ENCODE measurements at places on chromosomes 2 and 18.

DNA sequence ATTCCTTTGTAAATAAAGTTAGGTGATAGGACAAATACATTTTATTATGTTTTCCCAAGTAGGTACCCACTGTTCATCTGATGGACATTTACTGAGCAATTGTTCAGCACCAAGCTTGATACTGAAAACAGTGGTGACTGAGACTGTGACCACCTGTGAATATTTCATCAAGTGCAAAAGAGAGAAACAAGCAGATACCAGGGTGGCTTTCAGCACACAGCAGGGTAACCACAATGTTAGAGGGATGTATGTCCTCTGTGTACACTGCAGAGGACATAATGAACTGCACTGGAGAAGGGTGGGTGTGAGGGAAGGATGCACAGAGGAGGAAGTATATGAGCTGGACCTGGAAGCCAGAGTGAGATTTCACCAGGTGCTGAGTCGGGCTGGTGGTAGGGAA is 411.8 kb downstream of the RAD51AP2 start:
- DNase-seq = no peak

GRCh38 chr2:45190481-45190942 is 181.3 kb upstream of the SIX2 start:
- DNase-seq = peak; percentile 62

DNA sequence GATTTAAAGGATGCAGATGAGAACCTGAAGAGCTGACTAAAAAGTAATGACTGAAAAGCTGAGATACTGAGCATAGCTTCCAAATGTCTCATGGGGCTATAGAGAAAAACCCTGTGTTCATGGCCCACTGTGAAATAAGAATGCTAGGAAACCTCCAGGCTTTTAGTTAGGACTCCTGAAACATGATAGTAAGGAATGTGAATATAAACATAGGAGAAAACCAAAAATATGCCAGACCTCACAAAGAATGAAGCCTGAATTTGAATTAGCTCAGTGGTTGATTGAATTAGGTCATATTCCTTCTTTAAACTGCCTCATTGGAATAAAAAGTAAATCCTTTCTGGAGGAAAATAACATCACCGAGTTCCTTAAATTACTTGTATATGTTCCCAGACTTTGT is 194.5 kb upstream of the NXPH2 start:
- DNase-seq = peak; percentile 63

- DNase-seq = no peak
Measured at GRCh38 chr2:23838996-23839395, 87.9 kb downstream of the ATAD2B start.

DNA sequence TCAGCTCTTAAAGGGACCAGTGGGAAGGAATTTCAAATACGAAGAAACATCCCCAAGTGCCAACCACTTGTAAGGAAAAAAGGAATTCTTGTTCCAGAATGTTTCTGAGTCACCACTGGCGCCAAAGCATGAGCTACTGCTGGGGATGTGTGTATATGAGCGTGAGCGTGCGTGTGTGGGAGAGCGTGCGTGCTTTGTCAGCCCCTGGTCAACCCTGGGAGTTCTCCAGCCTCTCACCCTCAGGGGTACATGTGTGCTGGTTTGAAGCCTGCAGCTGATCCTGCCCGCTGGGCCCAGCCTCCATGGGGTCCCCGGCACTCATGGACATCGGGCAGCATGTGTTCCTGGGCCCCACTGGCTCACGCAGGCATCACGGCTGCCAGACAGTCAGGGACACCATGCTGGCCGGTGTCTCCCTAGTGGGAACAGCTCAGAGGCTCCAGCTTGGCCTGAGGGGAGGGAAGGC is 17.1 kb downstream of the HS6ST1 start:
- DNase-seq = peak; percentile 47

- DNase-seq = peak; percentile 4
Measured at GRCh38 chr2:36253086-36253485, 102.5 kb upstream of the CRIM1 start.

DNA sequence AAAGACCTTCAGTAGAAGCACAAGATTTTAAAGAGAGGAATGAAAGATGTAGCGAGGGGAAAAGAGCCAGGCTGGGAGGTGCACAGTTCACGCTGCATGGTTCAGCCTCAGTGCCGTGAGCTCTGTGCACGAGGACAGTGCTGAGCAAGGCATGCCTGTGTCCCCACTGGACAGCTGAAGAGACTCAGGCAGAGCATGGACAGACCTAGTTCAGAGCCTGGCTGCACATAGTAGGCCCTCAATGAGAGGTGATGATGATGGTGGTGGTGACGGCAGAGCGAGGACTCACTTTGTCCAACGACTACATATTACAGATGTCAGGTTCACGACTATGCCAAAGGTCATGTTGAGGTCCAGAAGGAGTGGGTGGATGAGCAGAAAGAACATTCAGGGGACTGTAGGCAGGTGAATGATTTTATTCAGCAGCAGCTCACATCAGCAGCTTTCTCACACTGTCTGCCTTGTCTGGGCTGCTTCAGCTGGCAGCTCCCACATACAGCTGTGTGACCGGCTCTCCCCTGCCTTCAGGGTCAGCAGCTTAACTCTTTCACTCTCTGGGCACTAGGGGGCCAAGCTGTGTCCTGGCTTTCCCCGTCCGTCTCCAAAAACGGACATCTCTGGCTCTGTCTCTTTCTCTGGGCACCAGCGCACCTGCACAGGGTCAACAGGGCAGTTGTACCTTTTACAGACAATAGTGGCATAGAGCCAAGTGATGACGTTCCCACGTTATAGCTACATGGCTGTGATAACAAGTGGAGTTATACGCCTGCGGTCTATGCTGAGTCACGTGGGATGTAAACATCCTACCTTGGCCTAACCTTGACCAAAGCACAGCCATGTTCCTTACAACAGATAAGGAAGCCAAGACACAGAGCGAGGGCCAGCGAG is 128.8 kb upstream of the MSH6 start:
- DNase-seq = peak; percentile 41

GRCh38 chr18:10169814-10170213 is 256.0 kb downstream of the VAPA start:
- no peak for DNase-seq

GRCh38 chr2:24623535-24623934 is 132.5 kb downstream of the NCOA1 start:
- no peak for DNase-seq

- DNase-seq = no peak
Measured at GRCh38 chr2:37585295-37585908, 86.0 kb downstream of the CDC42EP3 start.

DNA sequence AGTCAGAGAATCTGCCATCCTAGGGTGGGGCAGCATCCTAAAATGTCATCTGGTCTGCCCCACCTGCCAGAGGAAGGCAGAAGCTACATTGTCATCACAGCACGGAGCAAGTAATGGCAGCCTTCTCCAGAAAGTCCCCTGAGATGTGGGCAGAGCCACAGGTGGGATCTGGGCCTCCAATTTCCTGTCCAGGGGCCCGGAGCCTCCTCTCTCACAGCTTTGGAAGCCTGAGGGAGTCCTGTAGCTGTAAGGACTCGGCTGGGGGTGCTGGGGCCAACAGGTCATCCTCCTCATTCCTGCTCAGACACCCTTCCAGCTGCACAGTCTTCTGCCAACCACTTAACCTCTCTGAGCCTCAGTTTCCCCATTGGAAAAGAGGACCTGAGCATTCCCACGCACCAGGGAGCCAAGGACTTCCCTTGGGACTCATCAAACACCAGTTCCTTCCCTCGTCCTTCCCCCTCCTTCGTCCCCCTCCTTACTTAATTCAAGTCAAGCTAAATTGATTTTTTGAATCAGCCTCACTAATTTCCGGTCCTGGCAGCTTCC is 48.6 kb upstream of the ID2 start:
- no peak for DNase-seq

All from kidney tubule cell (primary cell).